Activated naive CD4-positive, alpha-beta T cell treated with anti-CD3 and anti-CD28 coated beads for 36 hours (primary cell): ENCODE measurements at places on chromosomes 6 and 20.
A peak's percentile ranks its signal among the peaks of the same experiment; 100 is the strongest.

GRCh38 chr6:139239064-139239463 is 52.7 kb downstream of the TXLNB start:
- no peak for DNase-seq

- DNase-seq = no peak
Observed at GRCh38 chr20:11091511-11091910, 417.7 kb upstream of the JAG1 start.

DNA sequence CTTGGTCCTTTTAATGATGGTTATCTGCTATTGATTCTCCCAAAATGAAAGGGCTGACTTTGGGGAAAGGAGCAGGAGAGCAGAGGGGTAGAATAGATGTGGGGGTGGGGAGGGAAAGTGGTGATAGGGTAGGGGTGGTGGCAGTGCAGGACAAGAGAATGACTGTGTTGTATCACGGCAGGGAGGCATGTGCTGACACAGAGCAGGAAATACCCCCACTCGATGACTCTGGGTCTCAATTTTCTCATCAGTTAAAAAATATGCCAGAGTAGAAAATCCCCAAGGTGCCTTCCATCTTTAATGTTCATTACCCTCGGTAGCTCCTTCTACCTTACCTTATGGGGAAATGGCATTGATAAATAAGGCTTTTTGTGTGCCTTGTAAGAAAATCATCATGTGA is 79.0 kb upstream of the ATXN1 start:
- peak; percentile 12 for DNase-seq

- DNase-seq = no peak
Observed at GRCh38 chr20:57451431-57451794, 60.2 kb downstream of the RBM38 start.

DNA sequence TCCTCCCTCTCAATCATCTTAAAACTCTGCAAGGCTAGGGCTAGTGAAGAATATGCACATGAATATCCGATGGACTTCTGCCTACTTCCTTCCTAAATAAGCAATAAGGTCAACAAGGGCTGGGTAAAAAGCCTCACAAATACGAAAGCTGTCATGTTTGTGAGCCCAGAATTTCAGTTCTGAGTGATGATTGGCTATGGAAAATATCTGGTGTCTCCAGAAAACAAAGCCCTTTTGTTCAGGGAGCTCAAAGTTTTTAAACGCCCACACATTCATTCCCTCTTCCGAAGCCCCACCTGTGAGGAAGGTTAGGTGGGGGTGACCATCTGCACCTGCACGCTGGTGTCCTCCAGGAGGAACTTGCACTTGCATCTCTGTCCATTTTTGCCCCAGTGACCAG is 126.9 kb upstream of the ARMC2 start:
- DNase-seq = no peak

GRCh38 chr6:123462152-123462551 is 174.6 kb downstream of the TRDN start:
- no peak for DNase-seq

- DNase-seq = peak; percentile 89
Observed at GRCh38 chr6:73519926-73520687, 725 bp downstream of the EEF1A1 start.
